ENCODE measurements at places on chromosomes 2 and 18.
A peak's percentile ranks its signal among the peaks of the same experiment; 100 is the strongest.

DNA sequence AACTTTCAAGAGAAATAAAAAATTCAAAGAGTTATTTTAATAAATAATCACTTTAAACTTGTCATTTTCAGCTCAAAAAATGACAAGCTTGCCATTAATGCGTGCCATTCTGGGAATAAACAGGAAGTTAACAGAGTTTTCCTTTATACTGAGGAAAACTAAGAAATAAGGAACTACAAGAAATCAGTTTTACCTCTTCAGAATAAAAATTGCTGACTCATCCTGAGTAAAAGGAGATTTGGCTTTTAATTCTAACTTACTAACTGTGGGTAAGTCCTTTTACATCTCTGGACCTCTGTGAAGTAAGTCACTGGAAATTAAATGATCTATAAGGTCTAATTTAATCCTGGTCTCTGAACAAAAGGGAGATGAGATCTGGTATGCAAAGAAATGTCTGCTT is 16.1 kb downstream of the CEBPZ start:
- no peak for DNase-seq

- no peak for DNase-seq
Measured at GRCh38 chr2:219434468-219434717, 250 bp upstream of the SPEG start.

DNA sequence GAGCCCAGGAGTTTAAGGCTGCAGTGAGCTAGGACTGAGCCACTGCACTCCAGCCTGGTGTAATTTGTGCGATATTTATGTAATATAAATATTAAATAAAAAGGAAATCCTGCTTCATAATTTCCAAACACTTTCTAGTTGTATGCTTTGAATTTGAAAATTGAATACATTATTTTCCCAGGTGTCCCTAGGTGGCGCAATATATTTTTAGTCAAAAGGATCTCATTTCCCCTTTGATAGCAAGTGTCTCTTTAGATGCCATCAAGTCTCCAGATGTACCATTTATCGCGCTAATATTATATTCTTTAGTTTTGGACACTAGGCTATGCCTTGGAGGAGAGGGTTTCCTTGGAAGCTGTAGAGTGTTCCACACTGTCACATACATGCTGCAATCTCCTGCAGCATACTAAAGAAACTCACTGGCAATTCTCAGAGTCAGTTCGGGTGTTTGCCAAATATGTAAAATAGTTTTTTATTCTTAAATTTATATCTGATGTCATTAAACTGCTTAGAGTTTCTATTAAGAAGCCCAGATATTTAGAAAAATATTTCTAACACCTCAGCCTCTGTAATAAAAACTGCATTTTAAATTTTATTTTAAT is 5.6 kb upstream of the WDR7 start:
- peak; percentile 31 for DNase-seq

DNA sequence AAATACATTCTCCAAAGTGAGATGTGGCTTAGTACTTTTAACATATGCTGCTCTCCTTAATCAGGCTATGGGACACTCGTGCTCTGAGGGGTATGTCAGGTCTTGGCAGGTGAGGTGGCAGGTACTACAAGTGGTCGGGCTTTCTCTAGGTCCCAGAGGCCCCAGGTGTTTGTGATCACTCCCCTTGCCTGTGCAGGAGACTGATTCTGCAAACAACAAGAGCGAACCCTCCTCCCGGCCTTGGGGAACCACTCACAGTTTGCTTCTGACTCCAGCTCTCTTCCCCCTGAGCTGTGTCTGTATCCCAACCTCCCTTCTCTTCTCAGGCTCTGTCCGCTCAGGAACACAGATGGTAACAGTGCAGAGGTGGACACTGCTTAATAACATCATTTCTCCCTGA is 48.1 kb downstream of the ATOH8 start:
- no peak for DNase-seq

GRCh38 chr2:10028407-10028987 is 14.9 kb upstream of the KLF11 start:
- no peak for DNase-seq

GRCh38 chr18:79610461-79611039 is 69.1 kb upstream of the CTDP1 start:
- DNase-seq = no peak

DNA sequence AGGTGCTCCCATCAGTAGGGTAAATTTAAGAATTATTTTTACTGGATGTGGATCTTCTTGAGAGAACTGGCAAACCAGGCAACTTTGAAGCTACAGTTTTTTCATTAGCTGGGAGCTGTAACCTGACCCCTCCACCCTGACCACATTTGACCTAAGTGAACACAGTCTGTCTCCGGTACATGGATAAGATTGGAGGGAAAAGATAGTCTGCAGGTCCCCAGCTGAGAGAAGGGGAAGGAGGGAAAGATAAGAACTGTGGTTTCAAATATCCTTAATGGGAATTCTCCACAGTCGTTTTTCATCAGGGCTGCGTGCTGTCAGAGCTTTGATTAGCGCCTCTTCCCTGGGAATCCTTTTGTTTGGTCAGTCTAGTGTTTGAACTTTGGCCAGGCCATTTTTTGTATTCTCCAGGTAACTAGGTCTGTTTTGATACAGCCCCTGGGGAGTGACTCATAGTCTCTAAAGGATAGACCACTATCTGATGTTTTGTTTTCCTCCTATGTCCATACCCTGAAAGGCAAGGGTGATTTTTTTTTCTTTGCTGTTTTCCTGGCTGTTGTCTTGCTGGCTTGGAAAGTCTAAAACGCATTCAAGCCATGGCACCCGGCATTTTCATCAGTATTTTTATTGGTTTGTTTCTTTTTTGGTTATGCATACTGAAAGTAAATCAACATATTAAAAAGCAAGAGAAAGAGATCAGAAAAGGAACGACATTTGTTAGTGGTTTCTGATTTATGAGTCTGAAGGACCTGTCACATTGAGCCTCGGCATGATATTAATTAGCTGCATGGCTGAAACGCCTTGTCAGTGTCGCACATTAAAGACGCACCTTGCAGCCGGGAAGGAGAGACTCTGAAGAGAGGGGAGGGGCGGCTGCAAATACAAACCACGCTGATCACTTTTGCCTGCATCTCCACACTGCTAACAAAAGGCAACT is 183.4 kb upstream of the FN1 start:
- peak; percentile 26 for DNase-seq

DNA sequence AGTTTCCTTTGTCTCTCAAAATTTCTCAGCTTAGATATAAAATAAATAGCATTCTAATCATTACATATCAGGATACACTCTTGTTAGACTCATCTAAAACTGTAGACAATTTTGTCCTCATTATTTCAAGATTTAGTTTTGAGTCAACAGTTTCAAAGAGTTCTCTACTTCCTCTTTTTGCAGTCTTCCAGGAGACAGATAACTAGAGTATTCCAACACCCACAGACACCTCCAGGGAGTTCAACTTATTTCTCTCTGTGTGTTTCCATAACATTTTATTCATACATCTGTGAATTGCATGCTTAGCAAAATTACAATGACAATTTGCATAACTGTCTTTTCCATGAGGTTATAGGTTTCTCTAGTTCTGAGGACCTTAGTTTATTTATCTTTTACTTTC is 166.6 kb upstream of the HNMT start:
- DNase-seq = no peak
